Anterior cingulate cortex (tissue), 58 donors: ENCODE measurements at places on chromosomes 2 and 18.
A peak's percentile ranks its signal among the peaks of the same experiment; 100 is the strongest.

DNA sequence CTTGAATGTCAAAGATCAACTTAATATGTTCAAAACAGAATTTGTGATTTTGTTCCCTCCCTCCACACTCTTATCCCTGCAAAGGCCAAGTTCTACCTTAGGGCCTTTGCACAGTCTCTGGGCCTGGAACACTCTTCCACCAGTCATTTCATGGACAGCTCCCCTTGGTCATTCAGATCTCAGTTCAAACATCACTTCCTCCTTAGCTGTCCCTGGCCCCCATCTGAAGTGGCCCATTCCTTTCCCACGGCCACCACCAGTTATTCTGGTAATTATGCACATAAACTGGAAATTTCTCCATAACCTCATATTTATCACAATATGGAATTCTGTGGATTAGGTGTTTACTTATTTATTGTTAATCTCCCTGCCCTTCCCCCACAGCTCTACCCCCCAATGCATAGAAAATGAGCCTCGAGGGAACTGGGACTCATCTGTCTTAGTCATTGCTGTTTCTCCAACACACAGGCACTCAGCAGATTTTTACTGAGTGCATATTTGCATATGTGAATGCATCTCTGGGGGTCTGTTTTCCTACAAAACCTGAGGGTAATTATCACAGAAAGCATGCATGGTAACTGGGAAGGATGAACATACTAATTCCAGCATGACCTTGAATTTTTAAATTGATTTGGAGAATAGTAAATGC is 35.5 kb upstream of the SPTBN1 start:
- DNase-seq: no peak

DNA sequence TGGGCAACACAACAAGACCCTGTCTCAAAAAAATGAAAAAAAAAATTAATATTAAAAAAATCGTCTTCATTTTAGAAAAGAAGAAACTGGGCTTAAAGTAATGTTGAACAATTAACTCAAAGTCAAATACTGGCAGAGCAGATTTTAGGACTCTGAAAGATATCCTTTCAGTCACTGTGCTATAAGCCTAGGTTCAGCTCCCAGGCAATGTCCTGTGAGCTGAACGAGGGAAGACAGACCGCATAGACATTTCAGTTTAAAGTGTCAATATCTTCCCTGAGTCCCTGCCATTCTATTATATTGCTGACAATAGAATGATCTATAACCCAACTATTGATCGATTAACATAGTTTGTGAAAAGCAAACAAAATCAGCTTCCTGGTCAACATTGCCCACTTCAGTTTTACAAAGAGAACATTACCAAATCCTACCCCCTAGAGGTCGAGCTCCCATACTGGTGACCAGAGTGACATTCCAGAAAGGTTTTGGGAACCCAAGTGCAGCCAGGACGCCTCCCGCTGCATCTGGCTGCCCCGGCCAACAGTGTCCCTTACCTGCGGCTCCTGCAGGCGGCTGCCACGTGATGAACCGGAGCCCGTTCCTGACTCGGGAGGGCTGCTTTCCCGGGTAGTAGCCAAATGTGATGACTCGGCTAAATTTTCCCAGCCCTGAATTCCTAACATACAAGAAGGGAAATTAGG is 639 bp downstream of the MRO start:
- peak; percentile 60 for DNase-seq

DNA sequence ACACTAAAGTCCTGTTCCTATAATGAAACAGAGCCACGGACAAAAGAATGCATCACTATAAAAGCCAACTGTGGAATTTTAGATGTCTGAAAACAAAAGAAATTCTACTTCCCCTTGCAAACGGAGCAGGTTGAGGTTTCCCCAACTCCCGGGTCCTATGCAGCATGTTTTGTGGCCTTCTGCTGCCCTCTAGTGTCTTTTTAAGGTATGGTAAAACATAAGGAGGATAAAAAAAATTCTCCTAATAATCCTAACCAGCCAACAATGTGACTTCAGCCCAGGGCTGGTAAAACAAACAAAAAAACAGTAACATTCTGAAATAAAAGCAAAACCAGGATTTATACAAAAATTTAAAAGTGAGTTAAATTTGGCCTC is 539.5 kb downstream of the NRXN1 start:
- DNase-seq: peak; percentile 67

GRCh38 chr2:144310889-144311608 is 208.9 kb downstream of the ZEB2 start:
- DNase-seq: no peak

DNA sequence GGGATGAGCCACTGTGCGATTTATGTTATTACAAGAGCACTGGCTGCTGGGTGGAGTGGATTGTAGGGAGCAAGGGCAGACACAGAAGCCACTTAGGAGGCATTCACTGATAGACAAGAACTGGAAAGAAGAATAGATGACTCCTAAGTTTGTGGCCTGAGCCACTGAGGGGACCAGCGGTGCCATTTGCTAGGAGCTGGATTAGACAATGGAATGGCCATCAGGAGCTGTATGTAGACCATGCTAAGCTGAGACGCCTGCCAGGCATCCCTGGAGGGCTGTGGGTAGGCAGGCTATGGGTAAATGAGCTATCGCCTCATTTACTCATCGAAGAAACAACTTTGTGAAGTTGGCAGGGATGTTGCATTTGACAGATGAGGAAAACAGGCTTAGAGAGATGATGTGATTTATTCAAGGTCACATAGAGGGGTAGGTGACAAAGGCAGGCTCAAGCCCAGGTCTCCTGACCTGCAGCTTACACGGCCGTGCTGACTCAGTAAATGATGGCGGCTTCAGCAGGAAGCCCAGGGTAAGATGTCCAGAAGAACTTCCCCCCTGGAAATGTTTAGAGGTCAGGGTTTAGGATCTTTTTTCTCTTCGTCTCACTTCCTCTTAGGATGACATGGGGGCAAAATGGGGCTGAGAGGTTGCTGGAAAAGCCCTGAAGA is 2.8 kb downstream of the MFSD2B start:
- DNase-seq: no peak

- no peak for DNase-seq
Observed at GRCh38 chr2:146572598-146572997, 1272.2 kb upstream of the ACVR2A start.

DNA sequence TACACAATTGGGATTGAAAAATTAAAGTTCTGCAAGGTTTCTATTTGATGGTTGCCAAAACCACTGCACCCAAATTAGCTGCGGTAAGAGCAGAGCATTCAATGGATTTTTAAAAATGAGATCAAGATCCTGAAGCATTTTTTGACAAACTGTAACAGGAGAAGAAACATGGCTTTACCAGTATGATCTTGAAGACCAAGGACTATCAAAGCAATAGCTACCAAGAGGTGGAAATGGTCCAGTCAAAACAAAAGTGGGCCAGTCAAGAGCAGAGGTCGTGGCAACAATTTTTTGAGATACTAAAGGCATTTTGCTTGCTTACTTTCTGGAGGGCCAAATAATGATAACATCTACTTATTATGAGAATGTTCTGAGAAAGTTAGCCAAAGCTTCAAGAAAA is 186.8 kb downstream of the RDH14 start:
- no peak for DNase-seq

- no peak for DNase-seq
Observed at GRCh38 chr2:4135765-4136164, 432.4 kb downstream of the DCDC2C start.

- DNase-seq: no peak
Observed at GRCh38 chr2:203225423-203226039, 13.3 kb upstream of the CYP20A1 start.

DNA sequence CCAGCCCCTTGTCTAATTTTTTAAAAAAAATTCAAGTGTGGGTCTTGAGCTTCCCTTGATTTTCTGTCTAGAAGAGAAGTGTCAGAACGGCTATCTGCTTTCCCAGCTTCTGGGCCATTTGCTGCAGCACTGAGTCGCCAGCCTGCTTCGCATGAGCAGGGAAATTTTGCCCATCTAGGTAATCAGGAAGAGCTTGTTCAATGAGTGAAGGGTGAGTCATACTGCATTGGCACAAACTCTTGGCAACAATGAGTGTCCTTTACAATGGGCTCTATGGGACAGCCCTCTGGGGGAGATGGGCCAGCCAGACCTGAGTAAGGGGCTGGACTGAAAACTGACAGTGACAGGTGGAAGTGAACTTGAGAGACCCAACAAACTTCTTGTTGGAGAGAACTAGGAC is 2.4 kb upstream of the RNF144A start:
- no peak for DNase-seq

GRCh38 chr2:47097563-47097962 is 57.5 kb downstream of the STPG4 start:
- no peak for DNase-seq

- DNase-seq: no peak
Observed at GRCh38 chr2:180190851-180191250, 183.8 kb upstream of the CWC22 start.

DNA sequence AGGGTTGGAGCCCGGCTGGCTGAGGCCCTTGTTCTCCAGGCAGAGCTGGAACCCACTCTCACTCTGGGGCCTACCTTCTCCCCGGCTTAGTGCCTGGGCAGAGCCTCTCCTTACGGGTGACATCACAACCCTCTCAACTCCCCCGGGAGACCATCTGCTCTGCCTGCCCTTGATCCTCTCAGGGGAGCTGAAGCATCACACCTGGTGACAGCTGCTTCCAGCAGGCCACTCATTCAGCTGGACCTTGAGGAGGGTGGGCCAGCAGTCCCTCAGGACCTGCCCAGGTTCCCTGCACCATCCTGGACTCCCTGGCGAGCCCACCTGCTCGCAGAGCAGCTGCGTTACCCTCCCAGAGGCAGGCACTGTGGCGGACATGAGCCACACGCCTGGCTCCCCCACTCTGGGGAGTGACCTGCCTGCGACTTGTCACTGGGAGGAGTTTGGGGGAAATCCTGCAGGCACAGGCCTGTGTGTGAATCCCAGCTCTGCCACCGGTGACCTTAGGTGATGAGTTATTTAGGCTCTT is 13.1 kb downstream of the HS6ST1 start:
- no peak for DNase-seq

GRCh38 chr2:127055786-127056076 is 51.2 kb downstream of the BIN1 start:
- DNase-seq: no peak

GRCh38 chr2:128477891-128478290 is 159.2 kb upstream of the HS6ST1 start:
- no peak for DNase-seq

DNA sequence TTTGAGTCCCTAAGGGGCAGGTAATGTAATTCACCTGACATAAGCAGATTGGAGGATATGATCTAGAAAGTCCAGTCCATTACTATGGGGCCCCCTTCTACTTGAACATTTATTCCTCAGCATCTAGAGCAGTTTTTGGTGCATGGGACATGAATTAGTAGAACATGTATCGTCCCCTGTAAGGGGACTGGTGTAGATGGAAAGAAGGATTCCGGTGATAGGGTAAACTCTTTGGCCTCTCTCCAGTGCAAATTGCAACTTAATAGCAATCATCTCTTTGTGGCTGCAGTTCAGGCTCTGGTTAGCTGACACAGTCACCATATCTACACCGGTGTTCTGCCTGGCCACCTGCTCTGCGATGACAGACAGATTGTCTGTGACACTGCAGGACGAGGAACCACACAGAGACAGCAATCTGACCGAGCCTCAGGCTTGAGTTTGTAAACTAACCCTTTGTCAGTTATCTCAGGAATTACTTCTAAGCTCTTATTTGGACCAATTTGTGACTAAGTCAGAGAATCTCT is 6.4 kb upstream of the SLC8A1 start:
- no peak for DNase-seq

DNA sequence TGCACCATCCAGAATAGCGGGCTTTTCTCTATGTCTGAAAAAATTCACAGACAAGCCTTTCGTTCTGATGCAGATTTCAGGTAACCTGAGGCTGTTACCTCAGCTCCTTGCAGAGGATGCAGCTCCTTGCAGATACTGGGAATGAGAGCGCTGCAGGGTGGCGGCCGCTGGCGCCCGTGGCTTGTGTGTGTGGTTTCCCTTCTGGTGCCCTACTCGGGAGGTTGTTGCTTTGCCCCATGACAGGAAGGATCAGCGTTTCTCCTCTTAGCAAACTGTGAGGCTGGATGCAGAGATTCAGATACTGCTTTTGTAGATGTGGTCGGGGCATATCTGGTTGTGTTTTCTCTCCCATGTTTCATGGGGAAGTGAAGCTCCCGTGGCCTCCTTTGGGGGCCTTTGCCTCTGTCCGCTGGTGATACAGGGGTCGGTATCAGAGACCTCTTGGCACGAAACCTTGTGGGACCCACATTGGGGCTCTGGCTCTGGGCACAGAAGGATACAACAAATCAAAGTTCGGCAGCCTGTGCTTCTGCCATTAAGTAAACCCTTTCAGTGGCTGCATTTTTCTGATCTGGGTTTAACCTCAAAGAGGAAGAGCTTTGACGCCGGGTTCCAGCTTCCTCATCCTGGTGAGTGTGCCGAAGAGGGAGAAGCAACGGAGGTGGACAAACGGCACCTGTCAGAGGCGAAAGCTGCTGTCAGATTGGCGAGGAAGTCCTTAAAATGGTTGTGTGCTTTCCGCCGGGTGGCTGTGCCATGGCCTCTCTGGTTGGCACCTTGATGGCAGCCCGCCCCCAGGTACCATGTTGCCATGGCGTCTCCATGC is 127.8 kb downstream of the MBP start:
- DNase-seq: no peak

- no peak for DNase-seq
Observed at GRCh38 chr2:214310319-214310718, 100.5 kb upstream of the VWC2L start.

DNA sequence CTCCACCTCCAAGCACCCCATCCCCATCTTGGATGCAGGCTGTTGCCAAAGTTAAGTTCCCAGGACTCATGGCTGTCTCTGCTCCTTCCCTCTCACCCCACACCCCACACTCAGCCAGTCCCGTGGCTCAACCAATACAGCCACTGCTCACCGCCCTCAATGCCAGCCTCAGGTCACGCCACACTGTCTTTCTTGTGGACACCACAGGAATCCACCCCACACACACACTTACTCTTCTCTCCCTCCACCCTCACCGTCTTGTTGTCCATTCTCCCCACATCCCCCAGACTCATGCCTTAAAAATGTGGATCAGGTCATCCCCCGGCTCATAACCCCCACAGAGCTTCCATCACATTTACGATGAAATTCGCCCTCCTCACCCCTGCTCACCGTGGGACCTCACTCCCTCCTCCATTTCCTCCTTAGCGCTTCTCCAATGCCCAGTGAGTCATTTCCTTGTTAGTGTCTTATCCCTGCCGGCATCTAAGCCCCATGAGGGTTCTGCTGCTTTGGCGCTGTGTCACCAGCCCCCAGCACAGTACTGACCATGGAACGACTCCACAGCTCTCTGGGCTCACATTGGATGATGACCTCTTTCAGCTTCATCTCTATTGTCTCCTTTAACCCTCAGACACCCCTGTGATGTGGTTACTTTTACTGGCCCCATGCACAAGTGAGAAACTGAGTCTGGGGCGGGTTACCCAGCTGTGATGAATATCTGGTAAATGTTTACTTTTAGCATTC is 13.8 kb downstream of the MLPH start:
- no peak for DNase-seq

- no peak for DNase-seq
Observed at GRCh38 chr2:242060212-242060835, 190.8 kb downstream of the RTP5 start.
